ENCODE measurements at places on chromosomes 16 and 17.

- DNase-seq: peak; percentile 96
Measured at GRCh38 chr17:39979016-39979670, 1.5 kb upstream of the PSMD3 start.

DNA sequence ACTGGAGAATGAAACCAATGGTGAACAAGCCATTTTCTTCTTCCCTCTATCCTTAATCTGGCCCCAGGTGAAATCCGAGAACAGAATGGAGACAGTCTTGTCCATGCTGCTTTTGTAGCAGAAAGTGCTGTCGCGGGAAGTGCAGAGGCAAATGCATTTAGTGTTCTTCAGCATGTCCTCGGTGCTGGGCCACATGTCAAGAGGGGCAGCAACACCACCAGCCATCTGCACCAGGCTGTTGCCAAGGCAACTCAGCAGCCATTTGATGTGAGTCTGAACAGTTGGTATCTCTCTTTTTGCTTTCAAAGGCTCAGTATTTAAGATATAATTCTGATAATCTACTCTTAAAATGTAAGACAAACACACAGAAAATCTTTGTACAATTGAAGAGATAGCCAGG is 18.7 kb downstream of the UQCRC2 start:
- no peak for DNase-seq

- DNase-seq: peak; percentile 80
Measured at GRCh38 chr17:17414341-17414805, 62.4 kb upstream of the MED9 start.

DNA sequence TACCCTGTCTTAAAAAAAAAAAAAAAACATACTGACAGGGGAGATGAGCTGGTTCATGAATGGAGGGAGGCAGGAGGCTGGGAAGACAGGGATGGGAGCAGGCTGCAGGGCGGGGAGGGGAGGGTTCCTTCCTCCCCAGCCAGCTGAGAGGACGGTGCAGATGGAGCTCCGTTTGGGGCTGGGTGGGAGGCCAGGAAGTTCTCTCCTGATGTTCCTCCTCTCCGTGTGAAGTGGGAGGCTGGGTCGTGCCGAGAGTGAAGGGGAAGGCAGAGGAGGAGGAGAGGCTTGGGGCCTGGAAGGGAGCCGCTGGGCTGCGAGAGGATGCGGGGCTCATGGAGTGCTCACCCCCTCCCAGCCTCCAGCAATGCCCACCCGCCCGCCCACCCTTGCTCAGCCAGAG is 21.3 kb downstream of the SBK1 start:
- no peak for DNase-seq

GRCh38 chr17:17515934-17516930 is 20.0 kb upstream of the RASD1 start:
- DNase-seq: peak; percentile 68

- DNase-seq: no peak
Measured at GRCh38 chr17:59804901-59805465, 87.8 kb downstream of the TUBD1 start.

DNA sequence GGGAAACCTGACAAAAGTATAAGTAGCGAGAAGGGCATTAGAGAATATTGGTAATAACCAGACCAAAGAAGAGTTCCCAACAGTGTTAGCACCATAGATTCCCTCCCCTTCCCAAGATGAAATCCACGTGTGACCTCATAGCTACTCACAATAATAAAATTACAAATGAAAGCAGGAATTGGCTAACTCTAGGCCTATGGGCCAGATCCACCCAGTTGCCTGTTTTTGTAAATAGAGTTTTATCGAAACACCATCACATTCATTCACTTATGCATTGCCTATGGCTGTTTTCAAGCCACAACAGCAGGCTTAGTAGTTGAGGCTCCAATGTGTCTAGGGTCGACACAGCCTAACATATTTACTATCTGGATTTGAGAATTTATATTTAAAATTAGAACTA is 7.8 kb downstream of the CPHXL start:
- no peak for DNase-seq

- DNase-seq: no peak
Measured at GRCh38 chr16:14061732-14062259, 9.3 kb upstream of the MRTFB start.

- DNase-seq: no peak
Measured at GRCh38 chr16:62060089-62060488, 23.9 kb upstream of the CDH8 start.

GRCh38 chr16:28110074-28110473 is 46.6 kb upstream of the GSG1L start:
- DNase-seq: peak; percentile 79

- no peak for DNase-seq
Measured at GRCh38 chr17:45137561-45138305, 2.2 kb downstream of the ACBD4 start.

DNA sequence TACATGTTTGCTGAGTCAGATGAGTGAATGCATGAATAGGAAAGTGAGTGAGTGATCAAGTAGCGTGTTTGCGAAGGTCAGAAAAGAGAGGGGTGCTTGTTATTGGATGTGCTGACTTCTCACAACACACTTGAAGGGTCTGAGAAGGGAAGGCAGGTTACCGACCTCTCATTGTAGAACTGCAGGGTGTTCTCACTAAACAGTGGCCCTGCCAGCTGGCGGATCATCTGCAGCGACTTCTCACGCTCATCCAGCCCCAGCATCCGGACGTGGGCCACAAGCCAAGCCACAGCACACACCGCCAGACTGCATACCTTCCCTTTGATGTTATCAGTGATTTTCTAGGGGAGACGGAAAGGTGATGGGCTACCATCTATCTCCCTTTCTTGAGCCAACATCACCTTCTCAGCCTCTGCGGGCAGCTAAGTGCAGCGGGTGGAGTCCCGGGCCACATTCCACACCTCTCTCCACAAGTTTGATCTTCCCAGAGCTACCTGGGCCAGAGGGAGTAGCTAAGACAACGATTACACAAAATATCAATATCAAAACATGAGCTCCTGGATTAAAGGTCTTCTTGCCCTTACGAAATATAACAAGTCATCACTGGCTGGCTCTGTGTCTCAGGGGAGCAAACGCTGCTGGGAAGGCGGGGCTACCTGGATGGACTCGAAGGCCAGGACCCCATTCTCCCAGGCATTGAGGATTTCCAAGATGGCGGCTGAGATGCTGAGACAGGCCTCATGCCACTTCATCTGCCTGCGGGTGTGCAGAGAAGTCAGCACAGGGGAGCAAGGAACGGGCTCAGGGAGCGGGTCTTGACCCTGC is 11.0 kb downstream of the CSF3 start:
- no peak for DNase-seq

GRCh38 chr16:81521141-81521626 is 76.6 kb downstream of the CMIP start:
- no peak for DNase-seq

DNA sequence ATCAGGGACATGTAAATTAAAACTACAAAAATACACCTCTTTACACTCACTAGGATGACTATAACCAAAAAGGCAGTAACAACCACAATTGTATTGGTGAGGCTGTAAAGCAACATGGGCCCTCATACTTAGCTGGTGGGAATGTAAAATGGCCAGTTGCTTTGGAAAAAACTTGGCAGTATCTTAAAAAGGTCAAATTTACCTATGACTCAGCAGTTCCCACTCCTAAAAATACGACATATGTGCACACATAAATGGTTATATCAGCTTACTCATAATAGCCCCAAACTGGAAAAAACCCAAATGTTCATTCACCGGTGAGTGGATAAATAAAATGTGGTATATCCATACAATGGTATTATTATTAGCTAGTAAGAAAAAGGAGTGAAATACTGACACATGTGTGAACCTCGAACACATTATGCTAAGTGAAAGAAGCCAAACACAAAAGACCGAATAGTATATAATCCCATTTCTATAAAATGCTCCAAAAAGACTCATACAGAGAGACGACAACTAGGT is 391.4 kb downstream of the NPIPA8 start:
- no peak for DNase-seq

- no peak for DNase-seq
Measured at GRCh38 chr16:68382296-68382718, 66.0 kb downstream of the SMPD3 start.

DNA sequence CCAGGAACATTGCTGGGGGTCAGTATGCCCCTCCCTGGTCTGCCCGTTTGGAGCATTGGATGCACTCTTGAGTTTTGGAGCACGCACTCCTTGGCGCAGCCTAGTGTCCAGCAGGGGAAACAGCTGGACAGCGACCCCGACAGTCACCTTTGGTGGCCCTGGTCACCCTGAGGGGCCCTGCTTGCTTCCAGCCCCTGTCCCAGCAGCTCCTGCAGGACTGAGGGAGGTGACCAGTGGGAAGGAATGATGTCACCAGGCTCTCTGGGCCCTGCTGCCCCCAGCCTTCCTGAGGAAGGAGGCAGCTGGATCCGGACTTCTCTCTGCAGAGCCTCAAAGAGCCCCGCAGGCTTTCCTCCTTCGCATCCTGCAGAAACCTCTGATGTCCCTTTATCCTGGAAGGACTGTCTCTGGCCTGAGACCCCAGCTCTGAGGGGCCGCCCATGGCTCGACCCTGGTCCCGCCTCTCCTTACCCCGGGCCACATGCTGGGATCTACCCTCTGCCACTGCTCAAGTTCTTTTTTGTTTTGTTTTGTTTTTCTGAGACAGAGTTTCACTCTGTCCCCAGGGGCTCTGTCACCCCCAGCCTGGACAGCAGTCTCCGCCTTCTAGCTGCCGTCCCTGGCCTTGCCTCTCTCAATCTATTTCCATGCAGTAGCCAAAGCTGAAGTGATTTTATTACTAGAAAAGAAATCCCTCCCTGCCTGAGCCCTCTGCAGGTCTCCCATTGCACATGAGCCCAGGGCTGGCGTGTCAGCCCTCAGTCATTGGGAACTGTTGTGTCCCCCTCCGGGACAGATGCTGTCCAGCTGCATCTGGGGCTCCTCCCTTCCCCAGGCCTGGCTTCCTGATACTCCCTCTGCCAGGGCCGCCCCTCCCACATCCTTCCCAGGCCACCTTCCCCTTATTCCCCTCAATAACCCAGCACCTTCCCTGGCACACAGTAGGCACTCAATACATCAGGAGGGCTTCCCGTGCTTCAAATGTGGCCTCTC is 11.6 kb downstream of the ZSCAN10 start:
- no peak for DNase-seq

GRCh38 chr16:3020247-3020603 is at the start of gene TNFRSF12A:
TSS of gene TNFRSF12A (plus strand) at chr16:3020368. CDS start at chr16:3020398, 30 bp downstream.
- peak; percentile 68 for DNase-seq

DNA sequence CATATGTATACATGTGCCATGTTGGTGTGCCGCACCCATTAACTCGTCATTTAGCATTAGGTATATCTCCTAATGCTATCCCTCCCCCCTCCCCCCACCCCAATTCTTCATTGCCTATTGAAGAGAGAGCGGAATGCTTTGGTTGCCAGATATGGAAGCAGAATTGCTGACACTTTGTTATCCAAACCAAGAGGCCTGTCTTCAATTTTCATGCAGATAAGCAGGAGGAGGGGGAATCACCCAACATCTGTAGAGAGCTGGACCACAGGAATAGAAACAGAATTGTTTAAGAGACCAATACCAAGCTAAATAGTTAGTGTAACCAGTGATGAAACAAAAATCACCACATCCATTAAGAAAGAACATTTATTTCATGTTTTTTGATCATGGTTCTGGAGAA is 7.1 kb downstream of the ASPA start:
- no peak for DNase-seq

GRCh38 chr16:3798838-3799237 is 81.5 kb upstream of the TRAP1 start:
- DNase-seq: no peak

- no peak for DNase-seq
Measured at GRCh38 chr17:68560966-68561720, 40.0 kb downstream of the FAM20A start.

DNA sequence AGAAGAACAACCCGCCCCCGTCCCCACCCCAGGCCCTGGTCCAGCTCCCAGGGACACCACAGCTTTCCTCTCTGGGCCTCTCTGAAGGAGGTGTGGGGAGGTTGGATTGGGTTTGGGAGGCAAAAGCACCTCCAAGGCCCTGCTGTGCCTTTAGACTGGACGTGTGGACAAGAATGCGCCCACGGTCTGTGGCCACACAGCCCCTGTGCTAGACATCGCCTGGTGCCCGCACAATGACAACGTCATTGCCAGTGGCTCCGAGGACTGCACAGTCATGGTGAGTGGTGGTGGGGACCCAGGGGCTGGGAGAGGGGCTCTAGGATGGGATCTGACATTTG is 3.0 kb downstream of the CORO1A start:
- DNase-seq: no peak

DNA sequence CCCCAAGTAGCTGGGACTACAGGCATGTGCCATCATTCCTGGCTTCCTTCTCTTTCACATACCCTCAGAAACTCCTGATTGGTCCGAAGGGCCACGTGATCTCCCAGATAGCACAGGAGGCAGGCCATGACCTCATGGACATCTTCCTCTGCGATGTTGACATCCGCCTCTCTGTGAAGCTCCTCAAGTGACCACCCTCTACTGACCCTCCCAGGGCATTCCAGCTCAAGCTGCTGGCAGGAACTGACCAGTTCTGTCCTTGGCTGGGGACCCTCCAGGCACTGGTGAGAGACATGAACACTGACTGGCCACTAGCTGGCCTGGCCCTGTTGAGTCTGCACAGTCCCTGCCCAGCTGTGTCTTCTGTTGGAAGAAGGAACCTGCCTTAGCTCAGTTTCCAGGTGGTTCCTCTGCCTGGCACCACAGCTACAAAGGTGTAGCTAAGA is 5.6 kb downstream of the ERAL1 start:
- DNase-seq: no peak

- no peak for DNase-seq
Measured at GRCh38 chr16:67825119-67825518, 17.0 kb upstream of the THAP11 start.

DNA sequence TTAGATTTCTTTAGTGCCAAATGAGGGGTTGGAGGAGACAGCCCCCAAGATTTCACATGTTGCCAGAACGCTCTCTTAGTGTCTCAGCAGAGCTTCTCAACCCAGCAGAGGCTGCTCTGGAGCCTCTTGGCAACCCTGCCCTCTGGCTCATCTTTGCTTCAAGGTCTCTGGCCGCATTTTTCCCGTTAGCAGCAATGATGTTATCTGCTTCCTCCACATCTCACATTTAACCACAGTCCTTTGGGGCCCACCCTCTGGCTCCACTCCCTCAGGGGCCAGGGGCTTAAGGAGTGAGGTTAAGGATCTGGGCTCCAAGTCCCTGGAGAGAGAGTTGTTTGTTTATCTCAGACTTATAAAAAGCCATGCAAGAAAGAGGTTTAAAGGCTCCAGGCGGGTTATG is 3.3 kb upstream of the XYLT1 start:
- DNase-seq: no peak

DNA sequence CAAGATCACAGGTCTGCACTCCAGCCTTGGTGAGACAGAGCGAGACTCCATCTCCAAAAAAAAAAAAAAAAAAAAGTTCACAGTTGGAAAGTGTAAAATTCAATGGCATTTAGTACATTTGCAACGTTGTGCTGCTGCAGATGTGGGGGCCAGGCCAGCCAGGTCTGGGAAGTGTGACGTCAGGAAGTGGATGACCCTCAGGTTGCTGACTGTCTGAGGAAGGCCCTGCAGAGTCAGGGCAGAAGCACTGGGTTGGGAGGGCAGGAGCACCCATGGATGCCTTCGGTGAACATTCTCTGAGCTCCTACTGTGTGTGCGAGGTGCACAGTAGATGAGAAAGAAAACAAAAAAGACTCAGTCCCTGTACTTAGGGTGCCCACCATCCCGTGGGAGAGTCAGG is 12.1 kb upstream of the WFDC1 start:
- no peak for DNase-seq

Data from IMR-90 (cell line).